ENCODE measurements at places on chromosomes 5 and 9. TPM values are rescaled to one million over a fixed set of nuclear protein-coding genes. Genes with fewer than 3 reads are reported as not detected.

The IQGAP2 gene
- total RNA-seq, result 28.5 TPM

- no peak for DNase-seq
Measured at GRCh38 chr5:31232273-31232888, 38.9 kb downstream of the CDH6 start.

DNA sequence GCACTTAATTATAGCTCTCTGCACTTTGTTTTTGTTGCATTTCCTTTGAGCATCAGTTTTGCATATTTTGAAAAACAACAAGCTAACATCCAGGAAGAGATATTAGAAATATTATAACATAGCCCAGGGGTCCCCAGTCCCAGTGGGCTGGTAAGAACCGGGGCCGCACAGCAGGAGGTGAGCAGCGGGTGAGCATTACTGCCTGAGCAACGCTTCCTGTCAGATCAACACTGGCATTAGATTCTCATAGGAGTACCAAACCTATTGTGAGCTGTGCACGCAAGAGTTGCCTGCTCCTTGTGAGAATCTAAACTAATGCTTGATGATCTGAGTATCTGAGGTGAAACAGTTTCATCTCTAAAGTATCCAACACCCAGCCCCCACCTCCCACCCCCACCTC is 675.9 kb upstream of the ZNF608 start:
- DNase-seq, result no peak

DNA sequence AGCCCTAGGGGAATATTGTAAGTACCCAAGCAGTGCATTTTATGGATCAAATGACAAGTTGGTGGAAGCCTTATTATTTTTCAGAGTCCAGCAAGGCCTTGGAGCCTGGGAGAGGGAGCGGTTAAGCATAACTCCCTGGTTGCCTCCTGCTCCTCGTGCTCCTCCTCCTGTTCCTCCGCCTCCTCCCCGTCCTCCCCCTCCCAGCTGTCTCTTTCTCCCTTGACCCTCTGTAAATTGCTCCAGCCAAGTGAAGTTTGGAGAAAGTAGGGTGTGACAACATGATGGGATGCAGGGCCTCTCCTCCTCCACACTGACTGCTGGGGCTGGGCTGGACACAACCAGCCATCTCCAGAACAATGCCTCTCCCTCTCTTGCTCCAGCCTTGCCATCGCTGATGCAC is 586.9 kb downstream of the CCDC171 start:
- no peak for DNase-seq

DNA sequence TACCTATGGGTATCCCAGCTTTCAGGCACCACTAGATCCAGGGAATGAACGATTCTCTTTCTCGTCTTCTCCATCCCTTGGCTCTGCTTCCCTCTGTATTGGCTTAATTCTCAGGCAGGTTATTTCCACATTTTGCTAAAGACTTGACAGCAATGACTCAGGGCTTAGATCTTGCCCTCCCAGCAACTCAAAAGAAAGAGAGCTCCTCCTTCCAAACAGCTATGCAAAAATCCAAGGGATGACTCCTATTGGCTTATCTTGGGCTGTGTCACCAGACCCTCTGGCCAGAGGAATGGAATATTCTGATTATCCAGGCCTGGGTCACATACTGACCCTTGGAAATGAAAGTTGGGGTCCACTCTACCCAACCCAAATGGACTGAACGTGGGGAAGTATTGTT is 270.2 kb downstream of the NTRK2 start:
- no peak for DNase-seq

DNA sequence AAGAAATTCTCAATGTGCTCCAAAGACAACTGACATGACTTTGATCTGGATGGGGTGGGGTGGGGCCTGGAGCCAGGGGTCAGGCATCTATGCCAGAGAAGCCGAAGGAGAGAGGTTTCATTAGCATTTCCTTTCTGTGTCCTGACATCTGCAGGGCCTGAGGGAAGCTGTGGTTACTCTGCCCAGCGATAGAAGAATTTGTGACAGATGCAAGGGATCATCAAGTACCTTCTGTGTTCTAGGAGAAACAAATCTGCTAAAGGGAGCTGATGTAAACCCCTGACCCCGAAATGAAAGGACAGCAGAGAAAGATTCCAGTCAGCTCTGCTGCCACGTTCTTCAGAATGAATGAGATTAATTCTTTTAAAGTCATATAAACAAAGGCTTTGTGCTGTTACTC is 335.7 kb downstream of the PRELID2 start:
- no peak for DNase-seq

The RASGRF2 gene
- total RNA-seq, result 30.7 TPM

The GNA14 gene
- total RNA-seq, result 4.8 TPM

The TAF1L gene
- not detected for total RNA-seq

- no peak for DNase-seq
Measured at GRCh38 chr9:101578378-101578777, 16.4 kb downstream of the PPP3R2 start.

DNA sequence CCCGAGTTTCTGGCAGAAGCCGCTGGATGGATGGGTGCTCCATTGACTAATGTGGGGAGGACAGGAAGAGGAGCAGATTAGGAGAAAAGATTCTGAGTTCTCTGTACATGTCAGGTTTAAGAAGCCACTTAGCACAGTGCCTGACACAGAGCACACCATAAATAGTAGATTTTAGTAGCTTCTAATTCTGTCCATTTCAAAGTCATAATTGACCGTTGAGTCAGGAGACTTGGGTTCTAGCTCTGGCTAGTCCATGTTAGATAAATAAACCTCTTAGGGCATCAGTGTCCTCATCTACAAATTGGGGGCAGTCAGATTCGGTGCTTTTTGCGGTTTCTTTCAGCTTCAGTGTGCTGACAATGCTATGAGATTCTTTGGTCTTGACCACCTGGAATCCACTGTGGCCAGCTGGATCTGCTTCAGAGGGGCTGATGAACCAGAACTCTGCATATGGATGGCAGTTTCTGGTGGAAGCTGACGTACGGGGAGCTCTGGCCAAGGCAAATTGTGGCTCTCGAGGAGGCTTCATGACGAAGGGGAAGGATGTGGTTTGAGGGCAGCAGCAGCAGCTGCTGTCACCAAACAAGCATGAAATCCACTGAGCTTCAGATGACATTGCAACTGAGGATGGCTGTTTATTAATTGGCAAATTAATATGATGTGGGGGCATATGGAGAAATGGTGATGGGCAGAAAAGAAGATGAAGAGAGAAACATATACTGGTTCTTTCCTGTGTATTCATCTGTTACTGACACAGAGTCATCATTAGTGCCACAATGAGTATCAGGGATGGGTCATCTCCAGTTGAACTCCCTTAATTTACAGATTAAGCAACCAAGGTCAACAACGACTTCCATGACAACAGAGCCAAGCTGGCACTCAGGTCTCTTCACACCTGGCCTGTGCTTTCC is 134.4 kb downstream of the AOPEP start:
- DNase-seq, result no peak

The TMC1 gene
- 0.48 TPM for total RNA-seq

DNA sequence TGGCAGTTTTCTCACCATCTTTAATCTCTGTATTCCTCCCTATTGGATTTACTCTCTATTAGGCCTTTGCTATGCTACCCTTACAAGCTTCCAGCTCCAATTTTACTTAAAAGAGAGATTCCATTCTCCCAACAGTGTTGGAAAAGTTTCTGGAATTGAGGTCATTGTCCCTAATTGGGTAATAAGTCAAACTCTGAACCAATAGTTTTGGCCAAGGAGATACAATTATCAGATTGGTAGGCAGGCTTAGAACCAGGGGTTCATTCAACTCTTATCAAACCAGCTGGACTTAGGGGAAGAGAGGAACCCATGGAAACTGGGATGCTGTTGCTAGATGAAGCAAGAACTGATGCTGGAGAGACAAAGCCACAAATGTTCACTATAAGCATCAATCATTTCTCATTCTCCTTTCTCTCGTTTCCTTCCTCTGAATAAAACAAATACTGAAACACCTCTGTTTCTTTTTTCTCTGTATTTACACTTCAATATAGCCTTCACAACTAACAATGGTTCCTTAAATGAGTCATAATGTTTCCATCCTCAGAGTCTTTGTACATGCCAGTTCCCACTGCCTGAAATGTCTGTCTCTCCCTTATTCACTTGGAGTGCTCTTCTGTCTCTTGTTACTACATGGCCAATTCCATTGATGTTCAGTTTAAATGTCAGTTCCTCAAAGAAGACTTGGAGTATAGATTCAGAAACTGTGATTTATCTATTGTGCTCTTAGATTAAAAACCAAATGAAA is 587.3 kb downstream of the GABRG2 start:
- no peak for DNase-seq

- no peak for DNase-seq
Measured at GRCh38 chr9:106023455-106023854, 329.1 kb downstream of the TMEM38B start.

The PCDHA7 gene
- 0.22 TPM for total RNA-seq

The PCDHA13 gene
- 0.58 TPM for total RNA-seq

The FOXD4L4 gene
- not detected for total RNA-seq
